ENCODE measurements at places on chromosomes 2 and 18. TPM values are rescaled to one million over a fixed set of nuclear protein-coding genes. Genes with fewer than 3 reads are reported as not detected.

- DNase-seq: no peak
These were observed 8.8 kb upstream of the ADI1 start for GRCh38 chr2:3527886-3528785.

REV1 gene
- total RNA-seq: 18.0 TPM

GRCh38 chr2:62597323-62597722 is 91.3 kb upstream of the TMEM17 start:
- DNase-seq: no peak

- DNase-seq: peak; percentile 15
These were observed 54.2 kb downstream of the INPP4A start for GRCh38 chr2:98498703-98499440.

DNA sequence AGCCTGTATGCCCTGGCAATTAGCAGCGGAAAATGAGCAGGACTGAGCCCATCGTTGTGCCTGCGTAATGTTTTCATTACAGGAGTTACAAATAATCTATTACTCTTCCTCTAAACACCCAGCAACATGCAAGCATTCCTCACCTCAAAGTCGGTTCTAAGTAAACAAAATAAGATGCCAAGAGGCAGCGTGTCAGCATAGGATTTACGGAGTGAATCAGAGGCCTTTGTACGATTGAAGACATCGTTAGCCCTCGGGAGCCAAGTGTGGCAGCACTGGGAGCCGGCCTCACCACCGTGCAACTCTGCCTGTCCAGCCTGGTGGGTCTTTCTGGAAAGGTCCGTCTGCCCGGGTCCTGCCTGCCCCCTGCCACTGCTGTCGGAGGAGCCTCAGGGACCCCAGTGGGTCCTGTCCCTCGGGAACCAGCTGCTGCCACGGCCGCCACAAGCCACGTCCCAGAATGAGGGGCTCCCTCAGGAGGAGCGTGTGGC is 80.1 kb upstream of the CTDP1 start:
- no peak for DNase-seq

DNA sequence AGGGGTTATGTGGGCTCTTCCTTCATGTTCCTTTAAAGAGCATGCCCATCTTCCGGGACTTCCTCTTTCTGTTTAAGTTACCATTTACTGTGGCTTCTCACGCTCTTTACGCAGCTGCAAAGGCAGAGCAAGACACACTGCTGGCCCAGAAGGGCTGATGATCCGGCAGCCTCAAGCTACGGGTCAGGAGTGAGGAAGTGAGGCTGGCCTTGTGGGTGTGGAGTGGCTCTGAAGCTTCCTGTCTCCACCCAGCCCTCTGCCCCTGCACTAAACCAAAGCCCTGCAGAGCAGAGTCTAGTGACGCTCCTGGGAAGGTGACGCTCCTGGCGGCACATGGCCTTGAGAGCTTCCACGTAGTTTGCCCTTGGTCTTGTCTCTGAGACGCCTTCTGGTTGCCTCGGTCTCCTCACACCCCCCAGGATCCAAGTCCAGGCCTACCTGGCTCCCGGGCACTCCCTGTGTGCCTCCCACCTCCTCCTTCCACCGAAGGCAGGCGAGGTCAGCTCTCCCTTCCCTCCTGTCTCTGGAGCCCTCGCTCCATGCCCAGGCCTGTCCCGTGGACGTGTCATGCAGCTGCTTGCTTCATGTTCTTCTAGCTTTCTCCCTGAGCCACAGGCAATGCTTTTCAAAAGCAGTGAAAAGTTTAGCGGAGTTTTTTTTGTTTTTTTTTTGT is 50.3 kb downstream of the ARL4C start:
- DNase-seq: no peak

GRCh38 chr2:172234716-172235691 is 132.3 kb upstream of the DLX2 start:
- peak; percentile 22 for DNase-seq

GRCh38 chr18:14922031-14922430 is 174.1 kb downstream of the ANKRD30B start:
- no peak for DNase-seq

- DNase-seq: no peak
These were observed 688.0 kb upstream of the ZEB2 start for GRCh38 chr2:145207884-145208283.

RNF152 gene
- total RNA-seq: 7.0 TPM

GRCh38 chr18:29181151-29181901 is 1004.4 kb upstream of the CDH2 start:
- DNase-seq: peak; percentile 79

GREB1L gene
- 0.24 TPM for total RNA-seq

FTCDNL1 gene
- 3.1 TPM for total RNA-seq

- peak; percentile 41 for DNase-seq
These were observed 664 bp downstream of the CCT4 start for GRCh38 chr2:61887717-61888266.

SULT1C2 gene
- total RNA-seq: not detected

DNA sequence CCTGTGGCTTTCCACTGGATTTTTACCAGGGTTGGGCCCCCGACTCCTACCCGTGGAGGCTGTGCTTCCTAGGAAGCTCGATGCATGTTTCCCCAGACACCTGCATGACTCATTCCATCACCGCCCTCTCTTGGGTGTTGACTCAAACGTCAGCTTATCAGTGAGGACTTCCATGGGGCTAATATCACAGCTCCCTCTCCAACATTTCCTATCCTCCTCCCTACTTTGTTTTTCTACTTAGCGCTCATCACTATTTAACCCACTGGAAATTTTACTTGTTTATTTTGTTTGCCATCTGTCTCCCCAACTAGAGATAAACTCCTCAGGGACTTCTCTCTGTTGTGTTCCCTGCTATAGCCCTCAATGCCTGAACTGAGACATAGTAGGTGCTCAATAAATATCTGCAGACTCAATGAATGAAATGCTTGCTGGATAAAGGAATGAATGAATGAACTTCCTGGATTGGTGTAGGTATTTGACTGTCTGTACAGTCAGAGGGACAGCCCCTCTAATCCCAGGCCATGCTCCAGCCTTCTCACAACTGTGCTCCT is 89.7 kb upstream of the MSH2 start:
- no peak for DNase-seq

GRCh38 chr2:7693246-7694075 is 776.2 kb downstream of the RNF144A start:
- DNase-seq: no peak

CRYGC gene
- not detected for total RNA-seq

NPPC gene
- total RNA-seq: 0.59 TPM

DNA sequence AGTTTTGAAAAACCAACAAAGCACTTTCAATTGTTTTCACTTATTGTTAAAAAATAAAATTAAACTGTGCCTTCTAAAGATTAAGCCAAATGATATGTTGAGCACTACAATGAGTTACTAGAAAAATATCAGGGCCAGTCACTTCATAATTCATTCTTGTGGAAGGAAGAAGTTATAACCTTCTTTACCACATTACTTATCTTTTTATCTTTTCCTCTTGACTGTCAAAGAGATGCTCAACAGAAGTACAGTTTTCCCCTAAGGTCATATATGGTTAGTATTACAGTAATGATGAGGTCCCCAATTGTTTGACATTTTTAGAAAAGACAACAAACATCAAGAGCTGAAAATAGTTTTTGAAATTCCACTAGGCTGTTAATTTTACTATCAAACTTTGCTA is 9.4 kb downstream of the PELI1 start:
- peak; percentile 15 for DNase-seq

- no peak for DNase-seq
These were observed 48.5 kb upstream of the THOC1 start for GRCh38 chr18:316393-316792.

HRH4 gene
- not detected for total RNA-seq

DNA sequence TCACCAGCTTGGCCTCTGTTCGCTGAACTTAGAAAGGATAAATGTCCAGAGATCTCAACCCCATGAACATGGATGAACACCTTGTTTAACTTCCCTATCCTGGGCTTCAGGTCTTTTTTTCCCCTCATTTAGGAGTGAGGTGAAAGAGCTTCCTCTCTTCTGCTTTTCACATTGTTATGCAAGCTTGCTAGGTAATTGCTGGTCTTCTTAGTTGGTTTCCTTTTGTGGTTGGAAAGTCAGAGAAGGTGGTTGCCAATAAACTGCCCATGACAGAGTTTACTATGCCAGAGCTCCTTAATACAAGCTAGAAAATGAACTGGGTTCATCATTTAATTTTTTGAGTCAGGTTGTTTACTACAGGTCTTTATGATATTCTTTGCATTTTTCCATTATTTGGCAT is 16.6 kb downstream of the SLC9A4 start:
- DNase-seq: no peak

DNA sequence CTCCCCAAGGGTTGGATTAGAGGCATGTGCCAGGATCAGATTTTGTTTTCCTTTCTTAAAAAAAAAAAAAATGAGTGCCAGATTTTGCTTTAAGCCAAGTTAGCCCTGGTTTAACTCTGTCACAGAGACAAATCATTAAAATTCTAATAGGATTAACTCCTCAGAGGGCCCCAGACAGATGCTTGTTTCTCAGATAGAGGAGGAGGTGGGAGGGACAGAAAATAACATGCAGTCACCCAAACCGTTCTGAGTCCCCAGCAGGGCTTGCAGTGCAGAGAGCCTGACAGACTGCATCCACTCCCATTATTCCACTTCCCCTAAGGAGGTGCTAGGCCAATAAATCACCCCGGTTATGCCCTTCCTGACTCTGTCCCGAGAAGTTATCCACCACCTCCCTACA is 6.3 kb upstream of the PROKR1 start:
- DNase-seq: no peak

GRCh38 chr2:37857575-37858399 is 67.3 kb upstream of the RMDN2 start:
- no peak for DNase-seq

GRCh38 chr2:65204461-65205210 is 23.0 kb upstream of the ACTR2 start:
- peak; percentile 41 for DNase-seq

- DNase-seq: no peak
These were observed 78.4 kb upstream of the EFEMP1 start for GRCh38 chr2:56001947-56002346.

GRCh38 chr18:9992973-9993520 is 79.2 kb downstream of the VAPA start:
- no peak for DNase-seq

SPP2 gene
- not detected for total RNA-seq

DNA sequence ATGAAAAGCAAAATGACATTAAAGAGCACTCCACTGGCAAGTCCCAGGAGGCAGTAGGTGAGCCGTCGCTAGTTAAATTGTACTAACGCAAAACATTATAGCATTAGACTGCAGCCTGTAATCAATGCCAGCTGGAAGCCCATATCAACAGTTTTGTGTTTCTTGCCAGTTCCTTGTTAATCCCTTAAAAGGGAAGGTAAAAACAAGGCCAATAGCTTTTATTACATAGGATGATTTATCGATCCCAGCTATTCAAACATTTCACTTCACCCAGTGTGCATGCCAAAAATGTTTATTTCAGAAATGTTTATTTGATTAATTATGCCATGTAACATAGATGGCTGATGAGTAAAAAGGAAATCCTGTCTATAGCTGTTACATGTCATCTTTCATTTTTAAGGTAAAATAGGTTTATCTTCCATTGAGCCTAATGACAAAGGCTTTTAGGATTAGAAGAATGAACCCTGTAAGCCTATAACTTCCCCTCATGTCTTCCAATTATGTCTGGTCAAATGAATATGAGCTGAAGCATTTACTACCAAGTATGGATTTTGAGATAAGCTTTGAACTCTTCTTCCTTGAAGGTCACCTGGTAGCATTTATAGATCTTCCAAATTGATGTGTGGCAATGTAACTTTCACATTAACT is 591.2 kb downstream of the RNF144A start:
- DNase-seq: no peak

GRCh38 chr2:237065071-237065377 is 20.7 kb upstream of the COPS8 start:
- DNase-seq: no peak

DNA sequence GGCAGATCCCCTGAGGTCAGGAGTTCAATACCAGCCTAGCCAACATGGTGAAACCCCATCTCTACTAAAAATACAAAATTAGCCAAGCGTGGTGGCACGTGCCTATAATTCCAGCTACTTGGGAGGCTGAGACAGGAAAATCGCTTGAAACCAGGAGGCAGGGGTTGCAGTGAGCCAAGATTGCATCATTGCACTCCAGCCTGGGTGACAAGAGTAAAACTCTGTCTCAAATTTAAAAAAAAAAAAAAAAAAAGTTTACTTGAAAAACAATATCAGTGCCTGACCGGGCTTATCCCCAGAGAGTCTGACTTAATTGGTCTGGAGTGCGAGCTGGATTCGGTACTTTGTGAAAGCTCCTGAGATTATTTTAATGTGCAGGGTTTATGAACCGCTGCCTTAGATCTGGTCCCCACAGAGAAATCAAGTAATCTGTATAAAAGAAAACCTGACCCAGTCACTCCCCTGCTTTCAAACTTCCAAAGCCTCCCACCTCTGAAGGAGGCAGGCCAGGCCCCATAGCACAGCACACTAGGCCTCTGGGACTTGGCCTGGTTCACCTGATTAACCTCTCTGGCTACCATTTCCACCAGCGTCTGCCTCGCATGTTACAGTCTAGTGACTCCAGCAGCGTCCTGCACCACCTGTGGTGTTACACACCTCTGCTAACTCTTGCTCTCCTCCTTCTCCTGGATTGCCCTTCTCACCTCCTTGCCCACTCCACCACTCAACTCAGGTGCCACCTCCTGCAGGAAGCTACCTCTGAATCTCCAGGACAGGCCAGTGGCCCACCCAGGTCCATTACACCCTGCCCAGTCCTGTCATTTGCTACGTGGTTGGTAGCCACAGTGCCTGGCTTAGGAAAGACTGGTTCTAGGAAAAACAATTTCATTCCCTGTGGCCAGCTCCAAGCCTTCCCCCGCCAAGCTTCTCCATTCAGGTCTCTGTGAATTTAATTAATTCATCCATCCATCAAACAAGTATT is 114.3 kb upstream of the PPP1CB start:
- DNase-seq: no peak

DNA sequence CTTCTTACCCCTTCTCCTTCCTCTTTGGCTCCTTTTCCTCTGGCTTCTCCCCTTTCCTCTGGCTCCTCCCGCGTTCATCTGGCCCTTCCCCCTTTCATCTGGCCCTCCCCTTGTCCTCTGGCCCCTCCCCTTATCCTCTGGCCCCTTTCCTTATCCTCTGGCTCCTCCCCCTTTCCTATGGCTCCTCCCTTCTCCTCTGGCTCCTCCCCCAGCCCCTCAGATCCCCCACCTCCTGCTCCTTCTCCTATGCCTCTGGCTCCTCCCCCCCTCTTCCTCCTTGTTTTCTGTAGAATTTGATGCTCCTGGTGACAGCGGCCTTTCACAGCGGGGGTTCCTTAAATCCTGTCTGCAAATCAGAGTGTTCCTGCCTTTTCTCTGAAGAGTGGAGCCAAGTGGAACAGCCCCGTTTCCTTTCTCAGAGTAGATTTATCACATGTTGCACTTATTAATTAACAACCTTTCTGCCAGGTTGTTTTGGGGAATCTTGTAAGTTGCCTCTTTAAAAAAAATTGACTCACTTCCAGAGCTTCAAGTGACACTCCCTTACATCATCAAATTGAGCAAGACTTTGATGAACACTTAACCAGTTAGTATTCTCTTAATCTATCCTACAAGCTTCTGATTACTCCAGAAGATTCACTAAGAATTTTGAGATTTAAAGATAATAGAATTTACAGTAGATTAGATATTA is 27.9 kb downstream of the FABP1 start:
- DNase-seq: no peak

PROKR1 gene
- total RNA-seq: not detected

- DNase-seq: no peak
These were observed 352.3 kb downstream of the INSIG2 start for GRCh38 chr2:118440404-118441098.

All from RPMI7951 (cell line).